Activated T-cell treated with anti-CD3 and anti-CD28 coated beads, Interleukin-2, amount 50 U/mL, for 72 hours (primary cell): ENCODE measurements at places on chromosomes 1 and 21. TPM values are rescaled to one million over a fixed set of nuclear protein-coding genes. Genes with fewer than 3 reads are reported as not detected.

- DNase-seq = no peak
These were observed 1.4 kb downstream of the RCC1 start for GRCh38 chr1:28507247-28507645.

GRCh38 chr1:112791723-112792104 is 76.6 kb upstream of the PPM1J start:
- DNase-seq = no peak

Gene ROR1
- 0.19 TPM for total RNA-seq

Gene FAM177B
- total RNA-seq = not detected

GRCh38 chr1:211327346-211327921 is 801 bp downstream of the TRAF5 start:
- DNase-seq = peak; percentile 36

Gene HSPB7
- not detected for total RNA-seq

DNA sequence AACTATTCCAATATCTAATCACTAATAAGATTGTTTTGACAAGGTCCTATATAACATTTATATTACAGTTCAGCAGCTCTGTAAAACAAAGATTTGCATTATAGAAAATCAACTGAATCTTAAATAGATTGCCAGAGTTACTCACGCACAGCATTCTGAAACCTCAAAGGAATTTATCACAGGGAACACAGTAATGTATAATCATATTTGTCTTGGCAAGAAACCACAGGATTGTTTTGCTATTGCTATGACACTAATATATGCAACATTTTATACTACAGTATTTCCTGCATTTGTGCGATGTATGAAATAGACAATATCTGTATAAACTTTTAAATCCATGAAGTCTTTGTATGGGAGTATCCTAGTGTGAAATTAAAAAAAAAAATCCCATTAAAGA is 101.4 kb downstream of the PLPPR5 start:
- DNase-seq = no peak

DNA sequence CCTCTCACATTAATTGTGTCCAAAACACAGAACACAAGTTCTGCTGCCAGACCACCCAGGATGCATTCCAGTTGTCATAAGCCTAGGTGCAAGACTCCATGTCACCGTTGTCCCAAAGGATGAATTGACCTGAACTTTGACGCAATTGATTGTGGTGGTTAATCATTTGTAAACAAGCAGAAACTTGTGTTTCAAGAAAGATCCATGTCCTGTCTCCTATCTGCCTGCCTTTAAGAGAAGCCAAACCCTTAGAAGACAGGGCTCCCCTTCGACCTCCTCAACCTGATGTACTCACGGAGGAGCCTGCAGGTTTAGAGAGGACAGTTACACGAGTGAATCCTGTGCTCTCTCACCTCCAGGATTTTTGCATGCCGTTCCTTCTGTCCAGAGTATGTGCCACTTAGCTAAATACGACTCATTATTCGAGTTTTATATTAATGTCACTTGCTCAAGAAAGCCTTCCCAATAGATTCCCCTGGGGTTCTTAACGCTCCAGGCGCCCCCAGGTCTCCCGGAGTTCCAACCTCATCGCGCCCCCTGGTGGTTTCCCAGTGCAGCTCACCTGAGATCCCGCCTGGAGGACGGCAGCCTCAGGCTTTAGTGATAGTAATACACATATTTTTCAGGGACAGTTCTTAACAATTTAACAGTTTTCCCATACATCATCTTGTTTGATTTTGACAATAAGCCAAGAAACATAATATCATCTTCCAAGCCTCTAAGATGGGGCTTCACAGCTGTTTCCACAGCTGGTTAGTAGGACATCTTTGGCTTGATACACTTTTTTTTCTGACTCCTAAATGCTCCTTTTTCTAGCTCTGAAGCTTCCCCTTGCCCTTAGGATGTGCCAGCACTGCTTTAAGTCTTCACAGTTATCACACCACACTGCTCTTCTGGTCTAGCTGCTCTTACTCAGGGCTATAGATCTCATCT is 2.4 kb upstream of the C8B start:
- no peak for DNase-seq

Gene CGN
- total RNA-seq = 1.9 TPM

Gene IRF6
- 0.49 TPM for total RNA-seq

Gene ATAD3C
- total RNA-seq = 3.7 TPM
